Retina (tissue), 1 donor: ENCODE measurements at places on chromosomes 4 and X.

- no peak for DNase-seq
Measured at GRCh38 chr4:73376251-73376650, 27.8 kb upstream of the ALB start.

DNA sequence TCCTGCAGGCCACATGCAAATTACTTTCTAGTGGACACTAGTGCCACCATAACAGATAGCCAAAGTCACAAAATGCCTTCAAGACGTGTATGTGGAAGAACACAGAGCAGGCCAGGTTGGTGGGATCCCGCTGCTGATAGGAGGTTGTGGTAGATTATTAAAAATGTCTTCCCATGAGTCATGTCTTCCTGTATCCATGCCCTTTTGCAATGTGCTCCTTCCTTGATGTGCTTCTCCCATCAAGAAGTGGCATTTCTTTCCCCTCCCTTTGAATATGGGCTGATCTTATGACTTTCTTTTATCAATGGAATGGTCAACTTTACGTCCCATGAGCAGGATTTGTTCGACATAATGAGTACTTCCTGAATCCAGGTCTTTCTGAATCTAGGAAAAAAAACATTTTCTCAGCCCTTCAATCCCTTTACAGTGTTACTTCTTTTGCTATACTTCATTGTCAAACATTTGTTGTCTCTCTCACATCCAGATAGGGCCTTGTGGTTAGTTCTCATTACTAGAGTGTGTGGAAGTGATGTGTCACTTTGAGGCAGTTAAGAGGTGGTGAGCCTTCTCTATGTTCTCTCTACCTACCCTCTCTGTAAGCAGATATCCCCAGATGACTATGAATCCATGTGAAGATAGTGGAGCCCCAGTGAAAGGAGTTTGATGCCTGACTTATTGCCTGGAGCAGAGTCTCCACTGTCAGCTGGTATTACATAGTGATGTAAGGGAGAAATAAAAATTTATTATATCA lies 519.2 kb upstream of the DIPK2B start:
- no peak for DNase-seq

DNA sequence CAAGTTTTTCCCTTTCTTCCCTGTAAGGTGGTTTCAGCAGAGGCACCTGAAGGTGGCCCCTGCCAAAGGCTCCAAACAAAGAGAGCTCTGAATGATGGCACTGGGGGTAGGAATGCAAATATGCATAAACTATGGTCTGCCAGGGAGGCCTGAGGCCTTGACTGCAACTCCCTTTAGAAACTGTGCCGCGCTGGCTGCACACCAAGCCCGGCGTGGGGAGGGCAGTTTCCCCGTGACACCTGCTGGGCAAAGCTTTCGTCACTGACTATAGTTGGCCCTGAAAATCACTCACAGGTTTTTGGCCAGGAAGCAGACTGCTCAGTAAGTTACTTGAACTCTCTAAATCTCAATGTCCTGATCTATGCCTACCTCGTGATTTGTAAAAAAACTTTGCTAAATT lies 97.8 kb upstream of the ATOH1 start:
- no peak for DNase-seq

- DNase-seq, result no peak
Measured at GRCh38 chr4:4849106-4849505, 10.4 kb upstream of the MSX1 start.
